T-cell (primary cell): ENCODE measurements at places on chromosomes 1 and 21. TPM values are rescaled to one million over a fixed set of nuclear protein-coding genes. Genes with fewer than 3 reads are reported as not detected.

DNA sequence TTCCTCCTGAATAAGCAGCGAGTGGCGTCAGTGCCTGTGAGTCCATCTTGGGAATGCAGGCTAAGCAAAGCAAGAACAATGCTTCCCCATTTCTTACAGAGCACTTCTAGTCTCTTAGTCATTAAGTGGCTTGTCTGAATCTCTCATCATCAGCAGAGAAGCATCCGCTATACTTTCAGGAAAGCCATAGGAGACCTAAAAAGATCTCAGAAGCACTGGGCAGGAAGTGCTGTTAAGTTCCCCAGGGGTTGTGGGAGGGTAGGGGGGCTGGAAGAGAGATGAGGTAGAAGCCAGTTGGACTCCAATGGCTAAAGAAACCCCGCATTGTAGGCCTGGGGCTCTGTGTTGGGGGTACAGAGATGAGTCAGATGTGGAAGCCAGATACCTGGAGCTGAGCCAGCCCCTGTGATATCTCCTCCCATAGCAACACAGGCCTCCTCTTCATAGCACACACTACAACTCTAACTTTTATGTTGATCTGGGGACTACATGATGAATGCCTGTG, 44.9 kb downstream of the SYT6 start:
- no peaks in the 10 kb centered on the region for H3K4me1 ChIP-seq
- no peak overlapping the region for H3K27ac ChIP-seq
- no peak for DNase-seq
- no peak overlapping the region for H3K4me3 ChIP-seq
- H3K27me3 ChIP-seq: no peaks in the 10 kb centered on the region

The STUM gene
- not detected for total RNA-seq

The GJB5 gene
- not detected for total RNA-seq

DNA sequence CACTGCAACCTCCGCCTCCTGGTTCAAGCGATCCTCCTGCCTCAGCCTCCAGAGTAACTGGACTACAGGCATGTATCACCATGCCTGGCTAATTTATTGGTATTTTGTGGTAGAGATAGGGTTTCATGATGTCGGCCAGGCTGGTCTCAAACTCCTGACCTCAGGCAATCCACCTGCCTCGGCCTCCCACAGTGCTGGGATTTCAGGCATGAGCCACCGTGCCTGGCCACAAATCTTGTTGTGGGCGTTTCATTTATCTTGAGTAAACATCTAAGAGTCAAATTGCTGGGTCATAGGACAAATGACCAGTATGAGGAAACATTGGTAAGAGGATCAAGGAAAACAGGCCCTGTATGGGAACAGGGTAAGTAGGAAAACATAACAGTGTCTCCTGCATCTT, 17.9 kb downstream of the TMEM200B start:
- no peak overlapping the region for H3K4me3 ChIP-seq
- no peaks in the 10 kb centered on the region for H3K4me1 ChIP-seq
- peaks cover 39% of the 10 kb centered on the region for H3K36me3 ChIP-seq
- H3K27me3 ChIP-seq: no peaks in the 10 kb centered on the region
- DNase-seq: no peak

The MRPS21 gene
- 70.3 TPM for total RNA-seq

- H3K4me1 ChIP-seq: no peaks in the 10 kb centered on the region
- DNase-seq: no peak
- H3K27me3 ChIP-seq: no peaks in the 10 kb centered on the region
- H3K4me3 ChIP-seq: no peak overlapping the region
- no peak overlapping the region for H3K27ac ChIP-seq
- H3K36me3 ChIP-seq: no peaks in the 10 kb centered on the region
These were observed 52.7 kb downstream of the TEX35 start for GRCh38 chr1:178565586-178565985.

The KRTAP21-2 gene
- total RNA-seq: not detected

DNA sequence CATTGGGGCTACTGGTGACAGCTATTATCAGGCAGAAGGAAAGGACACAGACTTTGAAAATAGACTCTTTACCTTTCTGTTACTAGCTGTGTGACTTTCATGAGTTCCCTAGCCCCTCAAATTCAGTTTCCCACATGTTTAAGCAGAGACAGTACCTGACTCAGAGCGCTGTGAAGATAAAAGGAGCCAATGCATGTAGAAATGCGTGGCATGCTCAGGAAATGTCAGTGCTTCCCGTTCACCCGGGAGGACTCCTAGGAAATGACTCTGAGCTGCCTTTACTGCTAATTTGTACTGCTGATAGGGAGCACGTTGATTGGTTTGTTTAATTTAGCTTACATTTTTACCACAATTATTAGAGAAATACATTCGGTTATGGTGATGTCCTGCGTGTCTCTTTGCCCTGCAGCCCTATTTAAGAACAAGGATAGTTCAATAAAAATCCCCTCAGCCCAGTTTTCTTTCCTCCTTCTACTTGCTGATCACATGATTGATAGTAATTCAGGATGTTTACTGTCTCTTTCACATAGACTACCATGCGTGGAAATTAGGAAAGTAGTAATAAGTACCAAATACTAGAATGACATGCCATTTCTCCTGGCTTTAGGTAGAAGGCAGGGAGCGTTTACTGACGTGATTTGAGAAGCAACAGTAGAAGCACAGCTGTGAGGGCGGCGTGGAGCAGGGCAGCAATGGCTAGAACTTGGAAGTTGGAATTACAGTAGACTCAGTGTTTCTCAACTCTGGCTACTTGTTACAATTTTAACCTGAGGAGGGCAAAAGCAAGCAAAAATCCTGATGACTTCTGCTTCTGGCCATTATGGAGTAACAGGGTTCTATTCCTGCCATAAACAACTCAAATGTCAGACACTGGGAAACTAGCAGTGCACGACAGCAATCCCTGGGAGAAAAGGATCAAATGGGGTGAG, 15.9 kb downstream of the PDIK1L start:
- peak overlapping the region; percentile 54 for H3K27ac ChIP-seq
- no peaks in the 10 kb centered on the region for H3K27me3 ChIP-seq
- H3K36me3 ChIP-seq: peaks cover 8% of the 10 kb centered on the region
- peaks cover 21% of the 10 kb centered on the region for H3K4me1 ChIP-seq

- H3K27ac ChIP-seq: peak within 1 kb of the TSS; percentile 83
- H3K27me3 ChIP-seq: no peaks in the 10 kb centered on the region
- DNase-seq: peak; percentile 86
- peak within 1 kb of the TSS; percentile 88 for H3K4me3 ChIP-seq
- H3K36me3 ChIP-seq: no peaks in the 10 kb centered on the region
- peaks cover 9% of the 10 kb centered on the region for H3K4me1 ChIP-seq
These were observed at the start of gene EPS15 for GRCh38 chr1:51519048-51519864. Gene EPS15, minus strand, starts transcription at chr1:51519266. Its CDS starts 35 bp downstream, at chr1:51519231.

The KRTAP10-11 gene
- total RNA-seq: not detected

The FBLIM1 gene
- not detected for total RNA-seq

The SYF2 gene
- 71.4 TPM for total RNA-seq

DNA sequence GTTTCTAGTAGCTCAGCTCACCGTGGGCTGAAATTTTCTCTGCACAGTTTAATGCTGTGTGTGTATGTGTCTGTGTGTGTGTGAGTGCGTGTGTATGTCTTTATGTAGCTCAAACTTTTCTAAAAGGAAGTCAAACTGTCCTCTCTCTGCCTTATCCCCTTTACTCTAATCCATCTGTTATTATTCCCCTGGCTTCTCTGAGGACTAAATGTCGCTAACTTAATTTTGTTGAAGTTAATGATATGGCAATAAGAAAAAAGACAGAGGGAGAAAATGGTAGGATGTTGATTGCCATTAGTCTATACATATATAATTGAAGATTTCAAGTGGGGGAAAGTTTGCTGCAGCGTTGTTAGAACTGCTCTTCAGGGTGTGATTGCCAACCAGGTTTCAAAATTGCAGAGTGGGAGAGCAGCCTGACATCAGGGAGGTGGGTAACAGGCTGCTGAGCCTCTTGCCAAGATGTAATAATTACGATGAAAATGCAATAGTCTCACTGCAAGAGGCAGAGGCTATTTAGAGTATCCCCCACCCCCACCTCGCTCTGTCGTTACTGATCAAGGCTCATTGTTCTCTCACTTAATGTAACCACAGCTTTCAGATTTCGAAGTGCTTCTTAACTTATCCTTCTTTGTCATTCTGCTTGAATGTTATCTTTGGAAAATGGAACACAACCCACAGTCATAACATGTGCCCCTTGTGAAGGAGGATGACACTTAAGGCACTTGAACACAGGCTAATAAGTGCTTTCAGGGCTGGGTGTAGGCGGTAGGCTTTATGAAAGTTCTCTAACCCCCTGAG, 559.0 kb upstream of the PLXNA2 start:
- no peaks in the 10 kb centered on the region for H3K4me1 ChIP-seq
- H3K4me3 ChIP-seq: no peak overlapping the region
- no peaks in the 10 kb centered on the region for H3K36me3 ChIP-seq
- no peak for DNase-seq
- no peak overlapping the region for H3K27ac ChIP-seq
- no peaks in the 10 kb centered on the region for H3K27me3 ChIP-seq

DNA sequence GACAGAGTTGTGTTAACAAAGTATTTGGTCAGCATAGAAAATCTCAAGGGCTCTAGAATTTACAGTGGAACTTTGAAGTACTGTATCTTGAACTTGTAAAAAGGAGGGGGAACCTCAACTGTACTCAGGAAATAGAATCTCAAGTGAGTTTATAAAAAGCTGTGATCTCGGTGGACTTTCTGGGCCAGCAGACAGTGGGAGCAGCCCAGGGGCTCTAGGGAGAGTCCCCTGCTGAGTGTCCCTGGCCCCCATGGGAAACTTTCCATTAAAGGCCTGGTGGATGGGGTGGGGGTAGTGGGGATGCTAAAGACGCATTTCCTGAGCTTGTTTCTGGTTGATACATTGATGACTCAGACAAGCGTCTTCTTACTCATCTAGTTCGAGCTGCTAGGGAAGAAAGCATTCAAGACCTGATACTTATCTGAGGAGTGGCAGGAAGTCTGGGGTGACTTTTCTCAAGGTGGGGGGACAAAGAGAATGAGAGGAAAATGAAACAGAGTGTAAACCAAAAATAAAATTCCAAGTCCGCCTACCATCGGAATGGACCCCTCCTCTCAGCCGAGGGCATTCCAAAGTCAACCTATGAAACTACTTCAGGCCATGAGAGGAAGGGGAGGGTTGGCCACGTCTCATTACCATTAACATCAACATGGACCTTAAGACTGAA, 65.5 kb downstream of the NID1 start:
- peaks cover 50% of the 10 kb centered on the region for H3K4me1 ChIP-seq
- peak overlapping the region; percentile 92 for H3K27ac ChIP-seq
- peak; percentile 67 for DNase-seq
- no peaks in the 10 kb centered on the region for H3K36me3 ChIP-seq

DNA sequence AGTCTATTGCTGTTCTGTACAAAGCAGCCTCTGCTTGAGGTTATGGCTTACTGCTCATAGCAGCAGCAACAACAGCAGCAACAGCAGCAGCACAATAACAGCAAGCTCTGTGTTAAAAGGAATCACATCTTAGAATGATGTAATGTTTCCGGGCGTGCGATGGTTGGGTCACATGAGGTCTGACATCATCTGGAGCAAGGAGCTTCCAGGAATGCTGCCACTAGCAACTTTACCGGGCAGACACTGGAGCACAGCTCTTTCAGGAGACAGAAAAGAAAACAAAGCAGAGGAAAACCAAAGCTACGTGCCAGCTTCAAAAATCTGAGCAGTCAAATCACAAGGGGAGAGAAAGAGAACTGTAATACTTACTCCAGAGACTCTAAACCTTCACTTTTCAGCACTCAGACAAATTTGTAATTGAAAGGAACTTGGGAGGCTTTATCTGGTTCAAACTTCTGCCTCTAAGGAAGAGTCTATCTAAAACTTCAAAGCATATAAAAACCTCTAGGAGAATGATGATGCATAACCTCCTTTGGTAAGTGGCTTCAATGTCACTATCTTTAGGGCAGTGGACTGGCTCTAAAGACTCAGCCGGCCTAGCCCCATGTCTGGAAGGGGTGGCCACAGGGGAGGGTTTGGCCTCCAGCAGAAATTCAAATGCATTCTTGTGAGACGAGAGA, 28.3 kb upstream of the RAB3GAP2 start:
- H3K36me3 ChIP-seq: no peaks in the 10 kb centered on the region
- no peaks in the 10 kb centered on the region for H3K4me1 ChIP-seq
- peaks cover 6% of the 10 kb centered on the region for H3K27me3 ChIP-seq
- DNase-seq: no peak

The KIF26B gene
- not detected for total RNA-seq

The ZNF683 gene
- 23.1 TPM for total RNA-seq

DNA sequence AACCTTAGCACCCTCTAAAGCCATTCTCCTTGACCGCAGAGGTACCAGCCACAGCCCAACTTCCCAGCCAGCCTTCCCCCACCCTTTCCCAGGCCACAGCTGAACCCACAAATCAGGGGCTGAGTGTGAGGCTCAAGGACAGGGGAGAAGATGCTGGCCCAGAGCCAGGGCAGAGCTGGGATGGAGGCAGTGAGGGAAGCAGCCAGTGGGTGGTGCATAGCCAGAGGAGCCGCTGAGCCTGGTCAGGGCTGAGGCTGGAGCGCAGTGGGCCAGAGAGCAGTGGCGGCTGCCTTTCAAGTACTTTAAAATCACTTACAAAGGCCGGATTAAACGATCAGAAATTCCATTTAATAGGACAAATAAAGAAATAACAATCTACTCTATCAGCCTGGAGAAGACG, 36.3 kb downstream of the DMAP1 start:
- DNase-seq: no peak
- no peaks in the 10 kb centered on the region for H3K4me1 ChIP-seq
- H3K27ac ChIP-seq: no peak overlapping the region

The CAPN8 gene
- total RNA-seq: 0.56 TPM

The YY1AP1 gene
- total RNA-seq: 85.0 TPM

GRCh38 chr21:37861561-37861960, 54.7 kb downstream of the KCNJ6 start:
- H3K27me3 ChIP-seq: no peaks in the 10 kb centered on the region
- no peaks in the 10 kb centered on the region for H3K4me1 ChIP-seq
- no peak for DNase-seq
- H3K36me3 ChIP-seq: no peaks in the 10 kb centered on the region

DNA sequence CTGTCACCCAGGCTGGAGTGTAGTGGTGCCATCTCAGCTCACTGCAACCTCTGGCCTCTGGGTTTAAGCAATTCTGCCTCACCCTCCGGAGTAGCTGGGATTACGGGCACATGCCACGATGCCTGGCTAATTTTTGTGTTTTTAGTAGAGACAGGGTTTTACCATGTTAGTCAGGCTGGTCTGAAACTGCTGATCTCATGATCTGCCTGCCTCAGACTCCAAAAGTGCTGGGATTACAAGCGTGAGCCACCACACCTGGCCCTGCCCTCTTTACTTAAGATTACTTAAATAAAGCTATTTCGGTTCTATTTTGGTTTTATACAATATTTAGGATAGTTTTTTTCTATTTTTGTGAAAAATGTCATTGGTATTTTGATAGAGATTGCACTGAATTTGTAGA, 15.3 kb upstream of the KCTD3 start:
- H3K4me1 ChIP-seq: no peaks in the 10 kb centered on the region
- no peaks in the 10 kb centered on the region for H3K27me3 ChIP-seq
- DNase-seq: no peak
- H3K36me3 ChIP-seq: no peaks in the 10 kb centered on the region
- no peak overlapping the region for H3K27ac ChIP-seq

The CELA3A gene
- total RNA-seq: 15.6 TPM

The ZC3H12A gene
- total RNA-seq: 131 TPM
